ENCODE measurements at places on chromosomes 6 and 20.

- DNase-seq: no peak
Observed at GRCh38 chr6:161057103-161058091, 65.8 kb downstream of the MAP3K4 start.

GRCh38 chr20:47228654-47229053 is 127.8 kb downstream of the ZMYND8 start:
- DNase-seq: no peak

- no peak for DNase-seq
Observed at GRCh38 chr6:170575250-170575649, 9.2 kb downstream of the PDCD2 start.

DNA sequence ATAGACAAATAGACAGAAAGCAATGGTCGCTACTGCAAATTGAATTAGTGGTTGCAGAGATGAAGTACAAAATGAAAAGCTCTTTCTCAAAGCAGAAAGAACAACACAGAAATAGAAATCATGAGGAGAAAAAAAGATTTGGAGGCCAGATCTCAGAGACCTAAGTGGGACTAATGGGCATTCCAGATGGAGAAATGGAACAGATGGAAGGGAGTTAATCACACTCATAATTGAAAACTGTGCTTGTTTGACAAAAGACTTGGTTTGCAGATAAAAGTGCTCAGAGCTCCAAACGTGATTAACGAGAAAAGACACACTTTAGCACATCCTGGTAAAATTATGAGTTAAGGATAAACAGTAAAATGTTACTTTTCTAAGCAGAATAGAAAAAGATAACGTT is 58.1 kb upstream of the SNRPB2 start:
- DNase-seq: no peak

- no peak for DNase-seq
Observed at GRCh38 chr6:13988049-13988738, 63.4 kb downstream of the RNF182 start.

GRCh38 chr6:155155787-155156447 is 107.9 kb upstream of the CLDN20 start:
- no peak for DNase-seq

- DNase-seq: no peak
Observed at GRCh38 chr6:80331522-80331921, 225.1 kb downstream of the BCKDHB start.

GRCh38 chr6:166778776-166779175 is 151.7 kb upstream of the RPS6KA2 start:
- no peak for DNase-seq

- DNase-seq: no peak
Observed at GRCh38 chr20:9514461-9515213, at the start of gene LAMP5. LAMP5 (plus strand) TSS chr20:9514590; CDS start chr20:9514853, 263 bp downstream.

GRCh38 chr6:110512991-110513390 is 36.6 kb upstream of the SLC22A16 start:
- no peak for DNase-seq

DNA sequence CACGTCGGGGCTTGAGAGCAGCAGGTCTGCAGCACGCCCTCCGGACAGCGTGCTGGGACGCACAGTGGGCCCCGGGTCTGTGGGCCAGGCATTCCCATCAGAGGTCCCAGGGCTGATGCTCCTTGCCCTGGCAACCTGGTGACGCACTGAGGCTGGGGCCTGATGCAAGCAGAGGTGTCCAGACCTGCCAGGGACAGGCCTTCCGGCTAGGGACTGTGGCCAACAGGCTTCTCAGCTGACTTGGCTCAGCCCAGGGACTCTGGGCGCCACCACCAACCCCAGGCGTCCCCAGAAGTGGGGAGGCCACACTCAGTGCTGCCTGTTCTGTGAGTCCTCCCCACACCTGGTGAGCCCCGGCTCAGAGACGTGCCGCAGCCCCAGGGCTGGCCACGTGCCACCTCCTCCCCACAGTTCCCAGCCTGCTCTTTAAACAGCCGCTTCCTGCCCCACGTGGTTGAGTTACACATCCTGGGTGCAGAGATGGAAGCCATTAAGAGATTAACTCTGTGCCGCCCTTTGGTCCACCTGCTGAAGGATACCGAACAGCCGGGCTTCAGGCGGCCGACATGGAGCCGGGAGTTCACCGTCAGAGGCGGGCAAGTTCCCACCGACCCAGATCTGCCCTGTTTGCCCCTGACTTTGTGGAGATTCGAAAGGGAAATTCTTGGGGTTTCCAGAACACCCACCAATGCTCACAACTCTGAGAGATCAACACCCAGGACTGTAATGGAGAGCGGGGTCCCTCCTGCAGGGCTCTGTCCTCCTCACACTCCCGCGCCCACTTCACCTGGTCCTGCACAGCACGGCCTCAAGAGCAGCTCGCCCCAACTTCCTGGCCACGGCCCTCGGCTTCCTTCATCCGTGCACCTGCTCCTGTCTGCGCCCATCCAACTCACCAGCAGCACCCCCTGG is 37.6 kb upstream of the ZBP1 start:
- no peak for DNase-seq

GRCh38 chr6:47169785-47170616 is 127.9 kb upstream of the ADGRF1 start:
- no peak for DNase-seq

DNA sequence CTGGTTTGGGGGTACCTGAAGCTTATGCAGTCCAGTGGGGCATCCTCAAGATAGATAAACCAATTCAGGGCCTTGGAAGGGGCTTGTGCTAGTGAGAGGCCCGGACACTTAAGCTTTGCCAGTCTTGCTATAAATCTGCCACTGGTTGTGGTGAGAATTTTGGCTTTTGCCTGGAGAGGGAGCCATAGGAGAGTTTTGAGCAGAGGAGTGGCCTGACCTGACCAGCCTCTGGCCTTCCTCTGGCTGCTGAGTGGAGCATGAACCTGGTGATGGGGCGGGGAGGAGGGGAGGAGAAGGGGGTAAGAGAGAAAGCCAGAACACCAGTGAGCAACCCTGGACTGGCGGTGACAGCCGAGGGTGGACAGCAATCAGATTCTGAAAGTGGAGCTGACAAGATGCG is 7.1 kb downstream of the TMEM74B start:
- DNase-seq: no peak

Measured in activated CD8-positive, alpha-beta memory T cell treated with anti-CD3 and anti-CD28 coated beads for 4 hours (primary cell).